ENCODE measurements at places on chromosomes 4 and X.

- no peak for DNase-seq
These were observed 275.5 kb downstream of the RAB28 start for GRCh38 chr4:13208558-13209193.

GRCh38 chr4:8738471-8738931 lies 133.1 kb downstream of the HMX1 start:
- no peak for DNase-seq

DNA sequence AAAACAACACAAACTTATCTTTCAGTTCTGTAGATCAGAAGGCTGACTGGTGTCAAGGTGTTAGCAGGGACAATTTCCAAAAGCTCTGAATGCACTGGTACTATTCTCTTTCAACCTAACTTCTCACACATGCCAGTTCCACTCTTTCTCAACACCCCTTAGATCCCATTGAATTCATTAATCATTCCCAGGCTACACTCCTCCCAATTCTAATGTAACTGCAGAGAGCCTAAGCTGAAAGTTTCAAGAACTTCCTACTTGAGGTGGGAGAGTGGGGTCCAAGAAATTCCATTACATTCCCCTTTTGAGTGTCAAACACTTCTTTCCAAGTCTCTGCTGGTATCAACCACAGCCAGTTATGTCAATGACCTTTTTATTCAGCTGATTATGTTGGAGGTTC lies 142.0 kb downstream of the ADAMTS3 start:
- DNase-seq: no peak

GRCh38 chr4:168308912-168309311 lies 9.6 kb downstream of the DDX60 start:
- no peak for DNase-seq

- no peak for DNase-seq
These were observed 648 bp upstream of the SCD5 start for GRCh38 chr4:82799006-82799881.

DNA sequence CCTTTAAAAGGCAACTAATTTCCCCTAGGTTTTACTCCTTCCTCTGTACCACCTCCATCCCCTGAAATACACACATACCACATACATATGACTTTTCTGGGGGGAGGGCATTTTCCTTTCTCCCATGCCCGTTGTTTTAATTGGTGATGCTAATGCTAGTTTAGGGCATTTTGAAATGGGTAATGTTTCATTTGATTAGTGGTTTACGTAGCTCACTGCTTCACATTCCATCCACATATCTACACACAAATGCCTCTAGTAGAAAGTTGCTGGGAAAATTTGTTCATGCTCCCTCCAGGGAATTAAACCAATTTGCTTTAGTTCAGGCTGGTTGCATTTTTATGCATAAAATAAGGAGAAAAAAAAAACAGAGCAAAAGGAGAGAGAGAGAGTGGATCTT lies 231.2 kb downstream of the FRAS1 start:
- no peak for DNase-seq

DNA sequence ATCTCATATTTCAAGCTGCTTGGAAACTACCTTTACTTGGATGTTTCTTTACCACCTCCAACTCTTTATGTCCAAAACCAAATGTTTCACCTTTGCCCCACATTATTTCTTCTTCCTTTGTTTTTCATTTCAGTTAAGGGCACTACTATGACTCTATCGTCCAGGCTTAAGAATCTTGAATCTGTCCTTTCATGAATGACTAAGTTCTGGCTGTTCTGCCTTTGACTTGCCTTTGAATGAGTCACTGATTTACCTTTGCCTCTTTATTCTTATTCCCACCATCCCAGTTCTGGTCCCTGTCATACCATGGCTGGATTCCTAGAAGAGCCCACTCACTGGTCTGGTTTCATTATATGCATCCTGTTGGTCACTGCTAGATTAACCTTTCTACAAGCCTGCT lies 30.6 kb upstream of the PLAC1 start:
- no peak for DNase-seq

DNA sequence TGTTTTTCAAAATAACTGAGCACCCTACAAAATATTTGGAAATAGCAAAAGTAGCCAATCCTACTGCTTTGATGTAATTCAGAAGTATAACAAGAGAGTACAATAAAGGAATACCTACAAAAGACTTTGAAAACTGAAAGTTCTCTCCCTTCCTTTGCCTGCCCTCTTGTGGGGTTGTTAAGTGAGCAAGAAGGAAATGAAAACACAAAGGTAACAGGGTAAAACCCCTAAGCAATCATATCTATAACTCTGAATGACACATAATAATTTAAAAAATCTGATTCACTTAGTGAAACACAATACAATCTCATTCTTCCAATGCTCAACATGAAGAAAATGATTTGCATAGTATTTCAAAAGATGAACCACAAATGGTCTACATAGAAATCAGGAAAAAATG lies 98.2 kb downstream of the FRYL start:
- DNase-seq: no peak

DNA sequence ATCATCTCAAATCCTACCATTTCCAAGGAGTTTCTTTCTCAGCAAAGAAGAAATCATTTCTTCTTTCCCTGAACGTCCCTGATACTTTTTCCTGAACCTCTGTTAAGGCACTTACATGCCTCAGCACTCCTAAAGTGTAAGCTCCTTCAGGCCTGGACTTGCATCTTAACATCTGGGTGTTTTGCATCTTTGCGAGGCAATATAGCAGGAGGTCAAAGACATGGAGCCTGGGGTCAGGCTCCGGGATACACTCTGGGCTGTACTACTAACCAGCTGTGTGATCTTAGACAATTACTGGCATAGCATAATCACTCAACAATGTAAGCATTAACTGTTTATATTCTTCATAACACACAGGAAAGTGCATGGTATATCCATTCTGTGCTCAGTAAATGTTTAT lies 275.5 kb upstream of the BOD1L1 start:
- no peak for DNase-seq

DNA sequence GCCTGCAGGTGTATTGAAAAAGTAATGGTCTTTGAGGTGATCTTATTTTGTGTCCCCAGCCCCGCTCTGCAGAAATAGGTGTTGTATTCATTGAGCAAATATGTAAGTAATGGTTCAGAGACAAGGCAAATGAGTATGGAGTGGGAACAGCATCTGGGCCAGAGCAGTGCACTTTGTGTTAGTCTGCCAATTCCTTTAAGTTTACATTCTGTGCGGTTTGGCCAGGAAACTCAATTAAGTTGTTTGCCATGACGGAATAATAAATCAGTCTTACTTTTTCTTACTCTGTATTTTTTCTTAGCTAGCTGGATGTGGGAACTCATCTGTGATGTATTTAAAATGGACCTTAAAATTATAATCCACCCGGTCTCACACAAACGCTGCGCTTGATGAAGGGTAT lies 12.6 kb downstream of the DCLK2 start:
- DNase-seq: no peak

- DNase-seq: no peak
These were observed 223.5 kb downstream of the AFAP1 start for GRCh38 chr4:7716010-7716721.

- no peak for DNase-seq
These were observed 69.3 kb upstream of the ANXA3 start for GRCh38 chr4:78482281-78482680.

DNA sequence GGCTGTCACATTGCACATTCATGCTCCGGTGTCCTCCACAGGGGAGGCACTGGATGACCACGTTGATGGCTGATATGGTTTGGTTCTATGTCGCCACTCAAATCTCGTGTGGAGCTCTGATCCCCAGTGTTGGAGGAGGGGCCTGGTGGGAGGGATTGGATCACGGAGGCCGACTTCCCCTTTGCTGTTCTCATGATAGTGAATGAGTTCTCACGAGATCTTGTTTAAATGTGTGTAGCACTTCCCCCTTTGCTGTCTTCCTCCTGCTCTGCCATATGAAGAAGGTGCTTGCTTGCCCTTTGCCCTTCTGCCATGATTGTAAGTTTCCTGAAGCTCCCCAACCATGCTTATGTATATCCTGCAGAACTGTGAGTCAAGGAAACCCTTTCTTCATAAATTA lies 22.3 kb upstream of the NAT8L start:
- no peak for DNase-seq

DNA sequence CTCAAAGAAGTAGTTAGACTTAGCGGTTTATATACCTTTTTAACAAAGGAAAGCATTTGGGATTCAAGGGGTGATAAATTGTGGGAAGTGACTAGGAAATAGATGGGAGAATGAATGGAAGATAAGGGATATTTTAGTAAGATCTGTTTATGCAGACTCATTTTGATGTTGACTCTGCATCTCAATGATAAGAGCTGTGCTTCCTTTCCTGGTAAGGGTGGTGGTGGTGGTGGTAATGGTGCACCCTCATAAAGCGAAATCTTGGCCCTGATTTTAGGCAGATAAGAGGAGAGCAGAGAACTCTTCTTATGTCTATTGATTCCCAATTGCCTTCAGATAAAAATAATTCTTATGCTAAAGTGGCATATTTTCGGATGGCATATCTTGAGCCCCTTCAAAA lies 197.1 kb downstream of the SPRY1 start:
- DNase-seq: no peak

- no peak for DNase-seq
These were observed 22.5 kb downstream of the MID1 start for GRCh38 chrX:10597871-10598270.

- no peak for DNase-seq
These were observed 53.9 kb upstream of the MMAA start for GRCh38 chr4:145565328-145565727.

DNA sequence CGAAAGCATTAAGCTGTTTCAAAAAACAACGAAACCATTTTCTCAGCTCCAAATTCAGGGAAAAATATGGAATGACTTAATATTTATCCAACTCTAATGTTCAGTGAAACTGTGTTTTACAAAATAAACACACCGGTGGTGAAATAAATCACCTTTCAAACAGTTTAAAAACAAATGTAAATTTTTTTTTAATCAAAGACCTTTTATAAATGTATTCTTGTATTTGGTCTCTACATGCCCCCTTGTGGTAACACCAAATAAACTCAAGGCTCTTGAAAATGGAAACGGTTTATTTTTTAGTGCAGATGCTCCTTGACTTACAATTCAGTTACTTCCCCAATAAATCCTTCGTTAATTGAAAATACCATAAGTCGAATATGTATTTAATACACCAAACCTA lies 45.8 kb upstream of the ITM2A start:
- no peak for DNase-seq

DNA sequence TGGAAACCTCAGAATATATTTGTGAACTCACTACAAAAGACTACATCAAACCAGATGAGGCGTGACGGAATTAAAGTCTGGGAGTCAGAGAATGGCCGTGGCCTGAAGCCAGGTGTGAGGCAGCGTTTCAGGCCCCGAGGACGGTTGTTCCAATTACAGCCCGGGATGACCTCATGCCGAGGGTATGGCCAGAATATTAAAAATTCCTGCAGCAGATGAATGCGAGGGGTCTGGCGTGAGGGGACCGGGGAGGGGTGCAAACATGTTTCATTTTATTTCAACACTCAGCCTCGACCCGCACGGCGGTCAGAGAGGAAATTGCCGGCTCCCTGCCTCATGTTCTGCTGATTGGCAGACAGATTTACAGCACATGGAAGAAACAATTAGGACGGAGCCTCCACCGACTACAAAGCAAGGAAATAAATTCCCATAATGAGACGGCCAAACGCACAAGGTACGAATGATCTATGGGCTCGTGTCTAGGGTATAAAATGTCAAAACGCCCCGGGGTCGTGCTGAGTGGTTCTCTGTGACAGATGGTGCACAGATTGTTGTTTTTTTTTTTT lies 289.7 kb downstream of the SHOX start:
- no peak for DNase-seq

- DNase-seq: no peak
These were observed 7.8 kb downstream of the SPATA4 start for GRCh38 chr4:176187624-176188023.

- no peak for DNase-seq
These were observed 1.2 kb downstream of the GABRB1 start for GRCh38 chr4:47032405-47033106.

DNA sequence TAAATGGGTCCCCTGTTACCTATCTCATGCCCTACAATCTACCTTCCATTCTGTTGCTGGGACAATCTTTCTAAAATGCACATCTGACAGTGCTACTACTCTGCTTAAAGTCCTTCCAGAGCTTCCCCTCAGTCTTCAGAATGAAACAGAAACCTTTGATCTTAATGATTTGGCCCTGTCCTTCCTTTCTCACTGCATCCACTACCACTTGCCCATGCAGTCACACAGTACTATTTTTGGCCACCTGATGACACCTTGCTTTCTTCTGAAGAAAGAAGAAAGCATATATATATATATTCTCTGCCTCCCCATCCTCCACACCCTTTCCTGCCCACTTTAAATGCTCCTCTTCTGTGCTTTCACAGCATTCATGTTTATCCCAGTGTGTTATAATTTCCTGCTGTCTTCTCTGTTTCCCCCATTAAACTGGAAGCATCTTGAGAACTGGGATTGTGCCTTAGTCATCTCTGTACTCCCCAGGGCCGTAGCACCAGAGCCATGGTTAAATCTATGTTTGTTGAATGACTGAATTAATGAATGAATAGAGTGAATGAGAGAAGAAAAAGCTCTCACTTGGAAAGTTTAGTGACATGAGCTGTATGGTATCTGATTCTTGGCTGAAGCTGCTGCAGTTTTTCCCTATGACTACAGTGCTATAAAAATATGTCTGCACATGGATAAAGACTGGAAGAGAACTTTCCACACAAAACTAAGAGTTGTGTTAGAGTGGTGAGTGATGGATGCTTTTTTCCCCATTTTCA lies 56.2 kb downstream of the RTL9 start:
- DNase-seq: no peak

- DNase-seq: no peak
These were observed 12.9 kb downstream of the DCAF8L1 start for GRCh38 chrX:27968352-27968751.

GRCh38 chrX:2989565-2989964 lies 16.8 kb upstream of the ARSH start:
- no peak for DNase-seq

- no peak for DNase-seq
These were observed 215.6 kb upstream of the GYPA start for GRCh38 chr4:144355811-144356757.

GRCh38 chr4:40890764-40891163 lies 141.0 kb downstream of the NSUN7 start:
- DNase-seq: no peak

- DNase-seq: no peak
These were observed 587 bp downstream of the CD99 start for GRCh38 chrX:2691543-2692220.

DNA sequence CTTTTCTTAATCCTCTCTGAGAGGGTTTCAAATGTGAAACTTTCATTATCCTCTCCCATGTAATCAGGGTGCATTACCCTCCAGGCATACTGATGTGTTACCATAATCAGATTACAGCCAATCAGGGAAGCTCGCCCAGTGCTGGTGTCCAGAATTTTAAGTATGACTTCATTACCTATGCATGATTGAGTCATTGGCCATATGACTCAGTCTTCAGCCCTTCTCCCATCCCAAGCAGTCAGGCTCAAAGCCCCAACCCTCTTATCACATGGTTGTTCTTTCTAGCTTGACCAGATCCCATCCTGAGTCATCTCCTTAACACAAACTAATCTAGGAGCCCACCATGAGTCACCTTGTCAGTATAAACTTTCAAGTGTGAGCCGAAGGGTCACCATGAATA lies 1668.1 kb upstream of the AGA start:
- DNase-seq: no peak
